ENCODE measurements at places on chromosomes 3 and 15.

DNA sequence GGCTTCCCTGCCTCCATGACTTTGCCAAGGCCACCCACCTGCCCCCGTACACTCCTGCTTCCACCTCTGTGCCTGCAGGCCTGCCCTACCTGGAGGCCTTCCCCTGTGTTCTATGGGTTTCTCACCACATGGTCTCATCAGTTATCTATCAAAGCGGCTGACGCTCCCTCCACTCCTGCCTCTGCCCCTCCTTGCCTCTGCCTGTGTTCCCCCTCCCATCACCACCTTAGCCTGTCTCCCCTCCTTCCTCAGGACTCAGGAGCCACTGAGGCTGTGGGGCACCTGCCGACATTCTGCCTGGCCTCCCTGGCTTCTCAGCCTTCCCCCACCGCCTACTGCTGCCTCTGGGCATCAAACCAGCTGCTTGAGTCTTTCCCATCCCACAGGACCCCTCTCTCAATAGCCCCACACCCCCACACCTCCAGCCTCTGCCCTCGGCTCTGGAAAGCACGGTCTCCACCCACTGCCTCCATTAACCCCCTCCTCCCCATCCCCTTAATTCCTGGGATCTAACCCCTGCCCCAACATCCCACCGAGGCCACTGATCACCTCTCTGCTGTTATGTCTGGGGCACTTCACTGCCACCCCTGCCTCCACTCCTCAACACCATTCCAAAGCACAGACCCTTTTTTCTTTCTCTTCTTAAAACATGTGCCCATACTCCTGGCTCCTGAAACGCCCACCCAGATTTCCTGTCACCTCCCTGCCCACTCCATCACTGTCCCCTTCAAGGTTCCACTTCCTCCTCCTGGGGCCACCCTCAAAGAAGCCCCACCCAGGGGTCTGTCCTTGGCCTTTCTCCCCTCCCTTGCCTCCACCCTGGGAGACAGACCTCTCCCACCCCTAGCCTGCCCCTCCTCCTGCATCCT is 24.4 kb upstream of the CYP11A1 start:
- no peak for DNase-seq

- no peak for DNase-seq
Measured at GRCh38 chr15:88881775-88882174, 13.6 kb downstream of the HAPLN3 start.

GRCh38 chr15:81191701-81192100 is 5.0 kb upstream of the IL16 start:
- DNase-seq: no peak

- DNase-seq: no peak
Measured at GRCh38 chr15:66109826-66110225, 143.7 kb downstream of the MEGF11 start.

- no peak for DNase-seq
Measured at GRCh38 chr15:39587731-39588530, 7.1 kb downstream of the THBS1 start.

- DNase-seq: no peak
Measured at GRCh38 chr15:72488558-72488957, 14.4 kb downstream of the ARIH1 start.

DNA sequence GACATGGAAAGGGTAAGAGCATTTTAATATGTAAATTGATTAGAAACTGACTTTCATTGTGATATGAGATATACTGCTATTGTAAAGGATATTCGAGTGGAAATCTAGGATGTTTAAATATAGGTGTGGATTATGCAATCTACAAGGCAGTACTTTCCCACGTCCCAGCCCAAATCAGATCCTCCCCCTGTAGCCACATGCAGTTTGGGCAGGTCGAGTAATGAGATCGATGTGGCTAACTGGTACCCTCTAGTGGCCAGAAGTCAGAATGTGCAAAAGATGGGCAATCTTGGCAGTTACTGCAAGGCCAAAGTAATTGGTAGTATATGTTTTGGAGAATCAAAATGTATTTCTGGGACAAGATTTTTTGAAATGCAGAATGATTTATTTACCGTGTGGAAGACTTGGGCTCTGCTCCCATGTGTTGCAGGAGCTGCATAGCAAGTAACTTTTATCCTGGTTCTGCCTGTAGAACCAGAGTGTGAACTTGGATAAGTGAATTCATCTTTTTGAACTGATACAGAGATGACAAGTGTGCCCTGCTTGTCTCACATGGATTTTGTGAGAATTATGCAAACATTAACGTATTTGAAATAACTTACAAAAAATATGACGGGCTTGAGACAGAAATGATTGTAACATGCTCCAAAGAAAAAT is 94.5 kb upstream of the ADAMTSL3 start:
- peak; percentile 46 for DNase-seq

DNA sequence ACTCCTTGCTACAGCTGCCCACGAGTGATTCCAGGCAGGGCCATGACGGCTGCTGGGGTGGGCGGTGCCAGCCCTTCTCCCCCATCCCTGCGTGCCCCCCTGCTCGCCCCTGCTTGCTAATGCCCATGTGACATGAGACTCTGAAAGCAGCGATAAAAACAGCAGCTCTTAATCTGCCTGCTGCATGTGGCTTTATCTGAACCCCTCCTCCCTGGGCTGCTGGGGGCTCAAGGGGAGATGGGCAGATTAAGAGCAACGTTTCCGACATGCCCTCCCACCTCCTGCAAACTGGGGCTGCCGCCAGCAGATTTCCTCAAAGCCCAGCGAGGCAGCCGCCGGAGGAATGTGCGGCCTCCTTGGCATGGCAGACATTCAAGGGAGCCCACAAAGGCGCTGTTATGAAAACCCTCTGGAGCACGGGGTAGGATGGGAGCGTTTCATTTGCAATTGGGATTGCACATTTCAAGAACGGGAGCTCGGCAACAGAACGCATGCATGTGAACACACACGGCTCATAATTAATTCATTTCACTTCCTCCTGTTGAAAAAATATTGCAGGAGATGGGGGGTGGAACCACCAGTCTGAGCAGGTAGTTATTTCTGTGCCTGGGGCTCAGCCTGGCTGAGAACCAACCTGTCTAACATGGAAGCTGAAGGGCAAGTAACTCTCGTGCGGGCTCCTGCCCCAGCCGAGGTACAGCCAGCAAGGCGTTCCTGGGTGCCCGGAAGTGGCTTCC is 504.2 kb upstream of the PROK2 start:
- no peak for DNase-seq

DNA sequence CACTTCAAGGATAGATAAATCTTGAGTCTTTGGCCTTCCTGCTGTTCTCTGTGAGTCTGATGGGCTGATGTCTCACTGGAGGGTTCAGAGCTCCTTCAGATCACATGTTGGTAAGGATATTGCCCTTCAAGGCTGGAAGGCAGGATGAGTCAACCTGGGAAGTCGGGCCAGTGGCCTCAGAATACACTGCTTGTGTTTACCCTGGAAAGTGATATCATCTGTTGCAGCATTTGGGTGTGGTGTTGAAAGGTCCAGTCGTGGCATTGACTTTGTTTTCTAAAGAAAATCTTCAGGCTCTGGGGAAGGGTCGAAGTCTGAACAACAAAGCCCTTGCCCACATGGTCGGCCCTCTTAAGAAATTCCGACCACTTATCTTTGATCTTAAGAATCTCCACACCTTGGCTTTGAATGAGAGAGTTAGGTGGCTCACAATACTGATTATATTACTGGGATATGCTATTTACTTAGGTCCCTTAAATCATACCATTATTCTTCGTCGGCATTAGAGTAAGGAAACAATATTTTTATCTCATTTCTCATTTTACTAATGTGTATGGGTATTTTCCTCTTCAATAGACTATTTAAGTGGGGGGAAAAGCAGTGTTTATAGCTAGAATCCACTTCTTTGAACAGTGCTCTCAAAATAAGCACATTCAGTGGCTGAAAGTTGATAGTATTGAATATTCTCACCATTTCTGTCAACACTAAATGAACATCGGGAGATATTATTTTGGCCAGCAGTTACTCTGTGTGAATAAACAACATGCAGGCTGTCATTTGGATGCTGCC is 303.9 kb upstream of the RASGRP1 start:
- DNase-seq: no peak

- no peak for DNase-seq
Measured at GRCh38 chr3:135106445-135106844, 311.4 kb downstream of the EPHB1 start.

DNA sequence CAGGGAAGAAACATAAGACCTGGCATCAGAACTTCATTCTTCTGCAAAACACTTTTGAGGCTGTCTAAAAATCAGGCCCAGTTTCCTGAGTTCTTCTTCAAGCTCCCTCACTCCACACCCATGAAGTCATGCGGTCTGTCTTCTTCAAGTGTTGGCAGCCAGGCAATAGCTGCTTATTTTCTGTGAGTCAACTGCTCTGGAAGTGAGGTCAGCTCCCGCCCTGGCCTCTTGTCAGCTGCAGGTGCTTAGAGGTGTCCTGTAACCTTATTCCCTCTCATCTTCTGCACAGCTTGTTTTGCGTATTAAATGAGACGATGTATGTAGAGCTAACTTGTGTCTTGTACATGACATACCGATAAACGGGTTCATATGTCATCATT is 226.1 kb downstream of the ADAMTS17 start:
- DNase-seq: no peak

All from CD4-positive, alpha-beta T cell treated with Interleukin-17A for 1 hour (primary cell).